HCT116 (cell line): ENCODE measurements at places on chromosomes 5 and 9.

DNA sequence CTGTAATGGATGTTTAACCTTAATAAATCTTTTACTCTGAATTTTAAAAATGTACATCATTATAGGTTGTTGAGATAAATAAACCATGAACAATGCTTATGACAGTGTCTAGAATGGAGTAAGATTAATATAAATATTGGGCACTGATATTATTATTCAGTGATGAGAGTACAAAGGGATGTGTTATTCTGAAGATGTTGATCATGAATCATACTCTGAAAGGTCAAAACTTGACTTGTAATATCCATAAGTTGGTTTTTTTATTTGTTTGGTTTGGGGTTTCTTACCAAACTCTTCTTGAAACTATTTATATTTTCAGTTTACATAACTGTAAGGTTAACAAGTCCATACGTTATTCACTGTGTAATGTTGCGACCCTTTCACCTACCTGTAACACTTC is 163.2 kb downstream of the MPDZ start:
- DNase-seq: no peak

- no peak for DNase-seq
Measured at GRCh38 chr5:83877911-83878706, 157.5 kb upstream of the HAPLN1 start.

GRCh38 chr5:33524476-33524875 is 83.7 kb downstream of the TARS1 start:
- DNase-seq: no peak

DNA sequence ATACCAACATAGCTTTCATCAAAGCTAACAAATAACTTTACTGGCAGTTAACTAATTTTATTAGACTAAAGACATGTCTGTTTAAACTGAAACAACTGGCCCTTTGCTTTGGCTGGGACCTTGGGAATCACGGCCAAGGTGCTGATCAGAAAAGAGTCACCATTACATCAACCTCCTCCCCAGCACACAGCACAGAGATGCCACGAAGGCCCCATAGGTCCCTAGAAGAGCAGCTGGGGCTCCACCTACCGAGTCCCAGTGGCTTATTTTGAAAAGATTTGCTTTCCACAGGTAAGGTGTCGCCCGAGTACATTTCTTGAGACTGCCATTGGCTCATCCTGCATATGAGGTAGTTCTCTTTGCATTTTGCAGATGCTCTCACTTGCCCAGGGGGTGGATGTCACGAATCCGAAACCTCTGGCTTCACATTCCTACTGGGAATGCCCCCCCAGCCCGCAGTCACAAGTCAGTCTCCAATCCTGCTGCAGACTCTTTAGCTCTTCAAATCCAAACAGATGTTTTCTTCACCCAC is 18.8 kb upstream of the HSD17B3 start:
- DNase-seq: no peak

DNA sequence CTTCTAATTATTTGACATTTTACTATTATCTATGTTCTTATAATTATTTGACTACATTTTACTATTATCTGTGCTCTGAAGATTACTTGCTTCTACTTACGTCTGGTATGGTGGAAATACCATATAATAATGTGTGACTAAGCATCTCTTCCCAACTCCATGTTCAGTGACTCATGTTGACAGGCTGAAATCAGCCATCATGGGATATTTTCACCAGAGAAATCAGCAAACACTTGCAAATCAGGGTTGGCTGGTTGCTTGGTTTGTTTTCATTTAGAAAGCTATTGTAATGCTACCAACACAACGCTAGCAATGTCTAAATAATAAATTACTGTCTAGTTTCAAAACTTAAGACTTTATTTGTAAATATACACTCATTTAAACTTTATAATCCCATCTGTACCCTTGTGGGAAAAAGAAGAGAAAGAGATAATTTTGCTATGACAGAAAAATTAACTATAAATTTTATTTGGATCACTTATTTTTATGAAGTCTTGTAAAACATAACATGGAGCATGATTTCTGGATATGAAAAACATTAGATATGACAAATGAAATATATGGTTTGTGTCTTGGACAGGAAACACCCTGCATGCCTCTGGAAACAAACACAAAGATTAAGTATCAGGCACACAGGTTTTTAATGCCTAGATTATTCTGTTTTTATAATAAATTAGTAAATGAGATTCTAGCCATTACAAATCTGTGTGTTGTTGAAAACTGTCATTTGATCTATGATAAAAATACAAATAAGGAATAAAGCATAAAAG is 337.6 kb downstream of the BNC2 start:
- no peak for DNase-seq

DNA sequence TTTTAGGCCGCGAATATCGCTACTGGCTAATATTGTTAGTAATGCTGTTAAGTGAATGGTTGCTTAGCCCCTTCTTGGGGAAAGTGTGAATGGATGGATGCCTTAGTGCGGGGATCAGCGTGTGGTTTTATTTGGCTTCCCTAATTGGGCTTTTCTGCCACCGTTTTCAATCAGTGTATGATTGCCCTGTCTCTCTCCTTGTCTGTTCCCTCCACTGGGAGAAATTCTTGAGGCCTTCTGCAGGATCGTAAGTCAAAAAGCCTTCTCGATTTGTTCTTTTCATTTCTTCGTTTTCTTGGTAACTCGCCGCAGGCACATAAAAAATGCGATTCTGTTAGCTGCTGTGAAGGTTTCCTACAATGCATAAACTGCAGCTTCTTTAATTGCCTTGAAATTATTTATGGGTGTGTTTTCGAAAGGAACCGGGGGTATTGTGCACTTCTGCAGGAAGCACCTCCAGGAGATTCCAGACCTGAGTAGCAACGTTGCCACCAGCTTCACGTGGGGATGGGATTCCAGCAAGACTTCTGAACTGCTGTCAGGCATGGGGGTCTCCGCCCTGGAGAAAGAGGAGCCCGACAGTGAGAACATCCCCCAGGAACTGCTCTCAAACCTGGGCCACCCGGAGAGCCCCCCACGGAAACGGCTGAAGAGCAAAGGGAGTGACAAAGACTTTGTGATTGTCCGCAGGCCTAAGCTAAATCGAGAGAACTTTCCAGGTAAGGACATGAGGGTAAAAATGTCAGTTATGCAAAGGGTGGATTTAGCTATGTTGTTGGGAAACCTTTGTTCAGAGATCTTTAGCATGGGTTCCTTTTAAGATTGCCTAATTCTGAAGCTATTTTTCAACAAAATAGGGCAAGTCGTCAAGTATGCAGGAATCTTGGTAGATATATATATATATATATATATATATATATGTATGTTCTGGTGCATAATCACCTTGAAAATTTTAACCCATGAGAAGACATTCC is 700 bp downstream of the SKP2 start:
- no peak for DNase-seq

GRCh38 chr9:124780757-124781151 is 3.8 kb downstream of the OLFML2A start:
- no peak for DNase-seq

DNA sequence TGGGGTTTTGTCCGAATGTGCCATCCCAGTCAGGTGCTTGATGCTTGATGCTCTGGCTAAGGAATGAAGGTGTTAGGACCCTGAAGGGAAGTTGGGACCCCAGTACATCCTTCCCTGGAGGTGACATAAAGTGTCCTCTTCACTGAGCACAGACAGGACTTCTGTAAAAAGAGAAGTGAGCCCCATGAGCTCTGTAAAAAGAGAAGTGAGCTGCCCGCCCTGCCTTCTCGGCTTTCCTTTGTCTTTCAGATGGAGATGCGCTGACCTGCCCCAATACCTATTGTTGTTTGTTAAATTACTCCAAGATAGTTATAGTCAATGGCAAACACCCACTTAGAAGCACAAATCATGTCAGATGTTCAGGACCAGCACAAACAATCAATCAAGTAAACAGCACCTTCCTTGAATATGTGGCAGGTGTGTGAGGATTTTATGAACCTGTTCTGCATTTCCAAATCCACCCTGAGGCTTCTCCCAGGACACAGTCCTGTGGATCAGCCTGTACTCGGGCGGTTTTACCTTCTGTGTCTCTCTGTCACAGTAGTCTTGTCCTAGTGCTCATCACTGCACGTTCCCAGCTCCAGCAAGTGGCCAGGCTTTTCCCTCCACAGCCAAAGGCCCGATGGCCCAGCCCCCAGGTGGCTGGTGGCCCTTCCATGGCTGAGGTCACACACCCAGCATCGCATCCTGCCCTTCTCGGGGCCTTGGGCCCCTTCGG is 191.4 kb downstream of the MTRR start:
- no peak for DNase-seq

- DNase-seq: no peak
Measured at GRCh38 chr5:61298580-61298979, 33.5 kb upstream of the ZSWIM6 start.

- no peak for DNase-seq
Measured at GRCh38 chr5:133381041-133381440, 231.3 kb downstream of the FSTL4 start.

- DNase-seq: no peak
Measured at GRCh38 chr5:6373081-6373846, 5.1 kb downstream of the MED10 start.

DNA sequence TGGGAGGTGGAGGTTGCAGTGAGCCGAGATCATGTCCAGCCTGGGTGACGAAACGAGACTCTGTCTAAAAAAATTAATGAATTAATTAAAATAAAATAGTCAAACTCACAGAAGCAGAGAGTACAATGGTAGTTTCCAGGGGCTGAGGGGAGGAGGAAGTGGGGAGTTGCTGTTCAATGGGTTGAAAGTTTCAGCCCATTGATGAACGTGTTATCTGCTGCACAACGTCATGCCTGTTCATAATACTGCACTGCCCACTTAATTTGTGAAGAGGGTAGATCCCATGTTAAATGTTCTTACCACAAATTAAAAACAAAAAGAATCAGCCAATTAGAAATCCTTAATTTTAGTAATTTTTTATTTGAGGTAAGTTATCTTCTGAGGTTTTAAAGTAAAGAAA is 16.4 kb upstream of the RUFY1 start:
- no peak for DNase-seq

DNA sequence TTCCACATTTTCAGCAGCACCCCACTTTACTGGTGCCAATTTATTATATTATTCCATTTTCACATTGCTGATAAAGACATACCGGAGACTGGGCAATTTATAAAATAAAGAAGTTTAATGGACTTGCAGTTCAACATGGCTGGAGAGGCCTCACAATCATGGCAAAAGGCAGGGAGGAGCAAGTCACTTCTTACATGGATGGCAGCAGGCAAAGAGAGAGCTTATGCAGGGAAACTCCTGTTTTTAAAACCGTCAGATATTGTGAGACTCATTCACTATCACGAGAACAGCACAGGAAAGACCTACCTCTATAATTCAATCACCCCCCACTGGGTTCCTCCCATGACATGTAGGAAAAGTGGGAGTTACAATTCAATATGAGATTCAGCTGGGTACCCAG is 641.8 kb upstream of the MEF2C start:
- DNase-seq: no peak

DNA sequence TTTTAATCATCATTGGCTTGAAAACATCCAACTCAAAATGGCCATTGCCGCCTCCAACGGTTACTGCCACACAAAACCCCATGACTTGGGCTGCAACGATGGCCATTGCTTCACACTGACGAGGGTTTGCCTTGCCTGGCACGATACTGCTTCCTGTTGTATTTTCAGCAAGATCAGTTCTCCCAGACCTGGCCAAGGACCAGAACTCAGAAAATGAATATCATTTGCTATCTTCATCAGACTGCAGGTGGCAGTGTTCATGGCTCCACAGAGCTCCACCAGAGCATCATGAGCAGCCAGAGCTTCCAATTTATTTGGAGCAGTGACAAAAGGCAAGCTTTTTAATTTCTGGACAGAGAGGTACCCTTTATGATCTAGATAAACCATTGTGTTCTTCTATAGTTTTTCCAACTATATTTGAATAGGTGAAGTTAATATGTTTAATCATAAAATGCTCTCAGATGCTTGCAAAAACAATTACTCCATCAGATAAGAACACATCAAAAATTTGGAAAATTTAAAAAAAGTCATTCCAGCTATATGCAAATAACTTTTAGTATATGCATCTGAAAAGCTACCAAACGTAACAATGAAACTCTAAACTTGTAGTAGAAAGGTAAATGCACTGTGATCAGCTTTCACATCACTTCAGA is 10.4 kb downstream of the AMACR start:
- peak; percentile 19 for DNase-seq

DNA sequence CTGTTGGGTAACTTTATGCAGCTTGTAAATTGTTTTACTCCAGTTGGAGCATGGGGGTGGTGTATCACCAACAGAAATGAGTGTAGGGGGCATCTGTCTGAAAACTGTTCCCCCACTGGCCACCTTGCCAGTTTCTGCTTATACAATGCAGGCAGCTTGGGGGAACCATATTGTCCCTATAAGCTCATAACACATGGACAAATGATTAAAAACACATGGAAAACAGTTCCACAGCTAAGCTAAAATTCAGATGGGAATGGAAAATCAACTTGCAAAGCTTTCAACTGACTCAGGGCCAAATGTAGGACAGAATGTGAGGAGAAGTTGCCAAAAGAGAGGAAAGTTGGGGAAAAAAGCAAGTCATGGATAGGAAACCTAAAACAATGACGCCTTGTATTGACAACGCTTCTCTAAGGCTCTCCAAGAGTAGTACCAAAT is 7.9 kb upstream of the CER1 start:
- DNase-seq: no peak

DNA sequence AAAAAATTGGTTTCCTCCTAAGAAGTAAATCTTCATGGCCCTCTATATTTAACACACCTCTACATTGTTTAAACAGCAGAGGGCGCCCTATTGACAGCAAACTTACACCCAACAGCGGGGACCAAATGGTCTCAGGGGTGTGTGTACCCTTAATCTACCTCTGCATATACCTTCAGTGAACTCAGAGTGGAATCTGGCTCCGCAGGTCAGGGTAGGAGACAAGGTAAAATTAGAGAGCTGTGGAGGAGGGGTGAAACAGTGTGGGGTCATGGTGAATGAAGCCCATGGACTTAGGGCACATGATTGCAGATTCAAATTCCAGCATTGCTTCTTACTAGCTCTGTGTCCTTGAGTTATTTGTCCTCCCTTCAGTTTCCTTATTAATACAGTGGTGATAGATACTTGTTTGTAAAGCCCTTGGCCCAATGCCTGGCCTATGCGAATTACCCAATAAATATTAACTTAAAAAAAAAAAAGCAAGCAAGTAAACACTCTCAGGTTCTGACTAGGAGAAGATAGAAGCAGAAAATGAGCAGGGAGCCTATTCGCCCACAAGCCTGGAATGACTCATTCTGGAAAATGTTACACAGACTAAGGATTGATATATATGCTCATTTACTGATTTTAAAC is 122.9 kb downstream of the CAVIN4 start:
- DNase-seq: peak; percentile 32

- DNase-seq: no peak
Measured at GRCh38 chr9:97808972-97809371, 44.1 kb upstream of the FOXE1 start.

DNA sequence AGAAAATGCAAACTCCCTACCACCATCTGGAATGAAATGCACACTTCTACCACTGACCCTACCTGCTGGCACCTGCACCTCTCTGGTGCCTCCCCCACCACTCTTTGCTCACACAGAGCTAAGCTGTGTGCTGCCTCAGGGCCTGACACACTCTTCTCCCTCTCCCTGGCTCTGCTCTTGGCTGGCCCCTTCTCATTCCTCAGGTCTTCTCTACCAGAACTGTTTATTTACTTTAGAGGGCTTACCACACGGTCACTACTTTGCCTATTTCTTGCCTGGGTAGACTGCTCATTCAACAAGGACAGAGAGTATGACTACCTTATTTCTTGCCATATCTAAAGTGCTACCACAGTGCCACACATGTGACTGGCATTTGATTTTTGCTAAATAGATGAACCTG is 3.3 kb downstream of the REEP5 start:
- DNase-seq: no peak
